Cardiac fibroblast (primary cell): ENCODE measurements at places on chromosomes 12 and 14.

DNA sequence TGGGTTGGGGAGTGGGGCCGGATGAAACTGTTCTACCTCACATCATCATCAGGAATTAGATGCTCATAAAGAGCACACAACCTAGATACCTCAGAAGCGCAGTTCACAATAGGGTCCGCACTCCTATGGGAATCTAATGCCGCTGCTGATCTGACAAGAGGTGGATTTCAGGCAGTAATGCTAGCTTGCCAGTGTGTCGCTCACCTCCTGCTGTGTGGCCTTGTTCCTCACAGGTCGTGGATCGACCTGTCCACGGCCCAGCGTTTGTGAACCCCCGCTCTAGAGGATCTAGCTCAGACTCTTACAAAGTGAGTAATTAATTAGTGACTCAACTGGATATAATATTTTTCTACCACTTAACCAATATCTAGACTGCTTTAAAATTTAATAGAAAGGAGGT lies 5.8 kb downstream of the PPP1R12A start:
- DNase-seq = no peak

DNA sequence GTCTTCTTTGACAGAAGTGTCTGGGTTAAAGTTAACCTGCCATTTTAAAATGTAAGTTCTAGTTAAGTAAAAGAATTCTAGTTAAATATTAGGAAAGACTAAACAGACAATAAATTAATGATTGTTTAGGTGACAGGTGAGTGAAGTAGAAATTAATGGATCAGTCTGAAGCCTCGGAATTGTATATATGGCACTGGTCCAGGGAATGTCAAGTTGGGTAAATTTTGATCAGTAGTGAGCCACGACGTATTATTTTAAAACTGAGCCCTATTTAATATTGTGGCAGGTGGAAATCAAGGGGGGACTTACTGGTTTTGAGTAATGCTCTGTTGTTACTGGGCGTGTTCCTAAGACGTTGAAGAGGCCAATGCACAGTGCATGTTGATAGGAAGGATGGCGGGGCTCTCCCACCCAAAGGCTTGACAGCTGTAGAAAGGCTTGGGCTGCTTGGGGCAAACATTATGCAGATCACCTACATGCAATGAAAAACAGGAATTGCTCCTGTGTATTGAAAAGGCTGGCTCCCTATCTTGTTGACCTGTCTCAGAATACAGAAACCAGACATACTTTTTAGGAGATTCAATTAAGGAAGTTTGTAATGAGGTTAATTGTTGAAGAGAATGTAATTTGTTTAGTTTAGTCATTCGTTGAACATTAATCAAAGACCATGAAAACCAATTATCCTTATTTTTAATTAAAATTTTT lies 5.9 kb upstream of the PPFIBP1 start:
- DNase-seq = no peak

DNA sequence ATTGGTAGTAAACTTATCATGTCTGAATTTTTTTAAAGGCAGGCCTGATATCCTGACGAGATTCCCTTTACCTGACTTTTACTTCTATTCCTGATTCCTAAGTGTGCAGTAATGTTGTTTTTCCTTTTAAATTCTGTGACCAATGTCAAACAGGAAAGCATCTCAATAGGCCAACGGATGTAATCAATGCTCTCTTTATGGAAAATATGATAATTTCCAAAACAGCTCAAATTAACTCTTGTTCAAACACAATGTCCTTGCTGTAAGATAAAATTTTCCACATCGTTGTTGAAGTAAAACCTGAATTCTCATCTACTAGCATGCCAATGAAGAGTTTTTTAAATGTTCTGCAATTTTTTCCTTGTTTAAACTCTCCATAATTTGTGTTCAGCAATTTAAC lies 8.0 kb upstream of the TAS2R31 start:
- DNase-seq = no peak

DNA sequence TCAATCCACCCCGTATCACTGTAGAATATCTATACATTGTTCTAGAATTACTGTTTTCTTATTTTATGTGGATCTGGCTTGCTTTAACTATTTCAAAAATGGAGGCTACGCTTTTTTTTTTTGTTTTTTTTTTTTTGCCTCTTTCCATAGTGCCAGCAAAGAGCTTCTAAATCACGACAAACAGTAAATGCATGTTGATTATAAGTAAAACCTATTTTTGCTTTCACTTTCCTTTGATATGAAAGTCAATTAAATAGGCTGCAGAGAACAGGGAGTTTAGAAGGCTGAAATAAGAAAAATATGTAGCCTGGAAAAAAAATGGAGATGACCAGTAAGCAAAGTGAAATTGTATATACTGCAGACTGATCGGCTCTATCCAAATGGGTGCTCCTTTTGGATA lies 112.3 kb upstream of the AMIGO2 start:
- no peak for DNase-seq

DNA sequence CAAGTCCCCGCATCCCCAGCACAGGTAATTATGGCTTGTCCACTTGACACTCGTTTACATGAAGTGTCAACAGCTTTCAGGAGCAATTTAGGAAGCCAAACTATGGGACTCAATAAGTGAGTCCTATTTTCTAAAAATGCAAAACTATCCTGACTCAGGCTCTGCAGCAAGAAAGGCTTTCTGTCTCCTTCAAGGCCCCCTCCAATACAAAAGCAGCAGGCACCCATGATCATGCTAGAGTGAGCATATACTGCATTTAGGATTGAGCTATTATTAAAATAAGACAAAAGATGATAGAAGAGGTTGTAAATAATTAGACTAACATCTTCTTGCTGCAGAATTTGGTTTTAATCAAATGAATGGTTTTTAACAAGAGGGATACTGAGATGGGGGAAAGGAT lies 3.2 kb downstream of the SIX6 start:
- no peak for DNase-seq

DNA sequence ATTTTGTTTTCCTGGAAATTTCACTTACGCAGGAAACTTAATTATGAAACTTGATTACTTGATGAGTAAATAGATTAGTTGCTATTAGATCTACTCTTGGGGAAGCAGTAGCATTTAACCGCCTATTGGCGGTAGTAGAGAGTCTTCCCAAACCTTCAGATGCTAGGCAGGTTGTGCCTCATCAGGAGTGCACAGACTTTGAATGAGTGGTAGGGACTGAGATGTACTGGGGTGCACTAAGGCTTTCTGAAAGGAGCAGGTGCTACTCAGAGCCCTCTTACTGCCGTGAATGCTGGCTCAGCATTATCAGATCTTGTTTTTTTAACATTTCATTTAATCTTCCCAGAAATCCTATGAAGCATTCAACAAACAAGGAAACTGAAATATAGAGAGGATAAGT lies 7.7 kb downstream of the GATC start:
- peak; percentile 26 for DNase-seq

GRCh38 chr14:20809917-20810316 lies 7.3 kb upstream of the RNASE1 start:
- no peak for DNase-seq

- DNase-seq = no peak
Measured at GRCh38 chr14:105979446-105979845, 453.1 kb downstream of the TMEM121 start.

- no peak for DNase-seq
Measured at GRCh38 chr14:101881426-101881825, 82.9 kb upstream of the DYNC1H1 start.

GRCh38 chr12:108394196-108394595 lies 55.1 kb upstream of the CMKLR1 start:
- DNase-seq = no peak

DNA sequence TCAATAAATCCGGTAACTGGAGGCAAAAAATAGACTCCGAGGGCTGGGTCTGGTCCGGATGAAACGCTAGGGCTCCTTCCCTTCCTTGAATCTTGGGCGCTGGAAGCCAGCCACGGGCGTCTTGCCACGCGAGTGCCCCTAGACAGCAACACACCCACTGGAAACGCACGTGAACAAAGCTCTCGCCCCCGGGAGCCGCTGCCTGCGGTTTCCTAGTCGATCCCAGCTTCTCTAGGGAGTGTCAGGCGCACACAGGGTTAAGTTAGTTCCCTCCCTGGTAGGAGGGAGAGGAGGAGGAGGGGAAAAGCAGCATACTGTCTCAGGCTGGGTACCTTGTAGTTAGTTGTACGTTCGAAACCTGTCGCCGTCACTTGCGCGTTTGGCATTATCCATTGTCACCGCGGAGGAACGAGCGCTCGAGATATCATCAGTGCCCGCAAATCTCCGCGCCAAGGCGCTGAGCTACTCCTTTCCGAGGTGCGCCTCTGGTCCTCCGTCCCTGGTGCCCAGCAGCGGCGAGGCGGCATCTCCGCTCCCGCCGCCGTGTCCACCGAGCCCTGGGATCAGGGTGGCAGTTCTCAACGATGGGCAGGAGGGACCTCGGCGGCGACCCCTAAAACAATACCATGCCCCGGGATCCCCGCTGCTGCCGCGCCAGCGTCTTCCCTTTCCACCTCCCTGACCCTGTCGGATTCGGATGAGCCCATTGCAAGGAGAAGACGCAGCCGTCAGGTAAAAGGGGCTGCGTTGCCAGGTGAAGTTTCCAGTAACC lies at the start of gene FLRT2:
TSS of gene FLRT2 (plus strand) at position 342 of the 772 bp plus-strand sequence. CDS start 91,371 bp downstream, outside the sequence.
- DNase-seq = peak; percentile 71

DNA sequence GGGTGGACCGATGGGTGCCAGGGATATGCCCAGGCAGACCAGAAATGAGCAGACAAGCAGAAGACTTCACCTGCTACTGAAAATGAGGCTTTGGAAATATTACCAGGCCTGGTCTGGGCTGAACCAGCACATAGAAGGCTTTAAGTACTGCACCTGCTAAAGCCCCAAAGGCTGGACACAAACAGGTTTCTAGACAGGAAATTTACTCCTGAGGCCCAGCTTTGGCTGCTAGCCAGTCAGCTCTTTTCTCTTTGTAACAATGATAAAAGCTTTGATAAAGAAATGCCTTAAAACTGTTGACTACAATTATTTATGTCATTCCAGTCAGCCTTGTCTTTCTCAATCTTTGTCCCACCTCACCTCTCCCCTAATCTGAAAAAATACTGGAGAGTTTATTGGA lies 228.9 kb upstream of the EGLN3 start:
- no peak for DNase-seq

- no peak for DNase-seq
Measured at GRCh38 chr14:94295360-94296180, 2.5 kb upstream of the SERPINA10 start.

- DNase-seq = peak; percentile 89
Measured at GRCh38 chr12:59055204-59055860, 135.0 kb upstream of the LRIG3 start.

- peak; percentile 3 for DNase-seq
Measured at GRCh38 chr12:88243982-88244381, 101.9 kb downstream of the TMTC3 start.

DNA sequence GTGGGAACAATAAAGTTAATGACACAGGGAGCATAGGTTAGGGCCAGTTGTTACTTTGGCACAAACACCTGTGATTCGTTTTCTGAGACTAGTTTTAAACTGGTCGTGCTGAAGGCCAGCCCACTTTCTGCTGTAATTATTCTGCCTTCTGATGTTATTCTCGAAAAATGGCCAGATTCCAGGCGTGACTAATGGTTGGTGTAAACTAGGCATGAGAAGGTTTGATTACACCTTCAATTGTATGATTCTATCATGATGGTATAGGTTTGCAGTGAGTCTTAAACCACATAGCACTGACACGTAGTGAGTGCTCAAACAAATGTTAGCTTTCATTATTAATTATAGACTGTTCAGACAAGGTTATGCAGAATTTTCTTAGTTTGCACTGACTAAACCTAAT lies 39.0 kb downstream of the CKB start:
- peak; percentile 65 for DNase-seq

GRCh38 chr12:22459838-22460490 lies 84.4 kb downstream of the C2CD5 start:
- DNase-seq = peak; percentile 69

GRCh38 chr14:41280745-41281144 lies 325.9 kb upstream of the LRFN5 start:
- peak; percentile 23 for DNase-seq

DNA sequence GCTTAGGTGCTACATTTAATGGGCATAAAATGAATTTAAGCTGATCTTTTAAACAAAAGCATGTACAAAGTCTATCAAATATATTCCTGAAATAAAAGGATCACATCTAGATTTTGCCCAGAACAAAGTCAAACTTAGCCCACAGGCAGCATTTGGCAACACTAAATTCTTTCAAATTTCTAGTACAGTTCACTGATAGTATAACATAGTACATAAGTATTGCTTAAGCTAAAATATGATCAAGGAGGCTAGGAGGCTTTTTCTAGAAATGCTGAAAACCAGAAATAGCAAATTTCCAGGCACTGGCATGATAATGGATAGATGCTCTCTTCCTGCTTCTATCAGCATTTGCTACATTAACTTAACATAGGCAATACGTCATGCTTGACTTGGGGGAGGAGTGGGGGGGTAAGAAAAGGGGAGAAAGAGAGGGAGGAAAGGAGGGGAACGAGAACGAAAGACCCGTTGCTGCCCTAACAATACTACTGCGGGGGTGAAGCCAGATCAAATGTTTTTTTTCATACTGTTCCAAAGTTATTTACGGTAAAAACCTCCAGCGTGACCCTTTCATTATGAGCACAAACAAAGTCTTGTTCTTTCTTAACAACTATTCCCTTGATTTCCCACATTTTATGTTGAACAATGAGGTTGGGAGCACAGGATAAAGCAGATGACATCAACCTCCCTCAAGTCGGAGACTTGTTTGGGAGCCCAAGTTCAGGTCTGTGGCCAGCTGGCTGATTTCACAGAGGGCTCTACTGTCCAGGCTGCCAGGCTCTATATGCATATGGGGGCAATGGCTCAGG lies 10.6 kb downstream of the TMED10 start:
- peak; percentile 74 for DNase-seq

DNA sequence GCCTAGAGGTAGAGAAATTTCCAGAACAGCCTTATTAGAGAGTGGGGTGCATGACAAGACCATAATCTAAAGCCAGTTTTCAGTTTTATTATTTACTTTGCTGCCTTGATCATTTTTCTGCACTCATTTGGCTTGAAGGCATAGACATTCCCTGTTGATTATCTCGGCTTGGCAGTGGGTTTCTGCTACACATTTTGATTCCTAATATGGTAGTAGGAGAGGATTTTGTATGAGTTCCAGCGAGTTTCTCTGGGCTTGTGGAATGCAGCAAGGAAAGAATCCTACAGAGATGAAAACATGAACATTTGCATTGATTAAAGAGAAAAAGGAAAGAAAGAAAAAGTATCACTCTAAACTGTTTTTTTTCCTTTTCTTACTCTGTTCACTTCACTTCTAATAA lies 281.2 kb downstream of the PAWR start:
- DNase-seq = peak; percentile 81

- peak; percentile 39 for DNase-seq
Measured at GRCh38 chr12:70366581-70367257, 629 bp downstream of the KCNMB4 start.

DNA sequence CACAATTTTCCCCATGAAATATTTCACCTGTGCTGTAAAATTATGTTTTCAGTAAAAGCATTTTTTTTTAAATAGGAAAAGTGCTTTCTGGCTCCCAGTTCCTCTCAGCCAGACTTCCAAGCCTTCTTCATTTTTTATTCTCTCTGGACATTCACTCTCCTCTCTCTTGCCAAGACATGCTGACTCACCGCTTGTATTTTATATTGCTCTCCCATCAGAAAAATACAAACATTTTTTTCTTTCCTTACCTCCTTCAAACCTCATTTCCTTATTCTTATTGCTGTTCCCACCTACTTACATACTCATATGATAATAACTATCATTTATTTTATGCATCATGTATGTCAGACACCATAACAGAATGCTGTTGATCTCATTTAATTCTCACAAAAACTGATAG lies 37.7 kb upstream of the ZNF641 start:
- peak; percentile 28 for DNase-seq

GRCh38 chr14:79325071-79325470 lies 886.2 kb downstream of the DIO2 start:
- no peak for DNase-seq
